AML-193 (cell line): ENCODE measurements at places on chromosomes 5 and 9.

- no peak for DNase-seq
Observed at GRCh38 chr9:90999425-91000397, 198.1 kb downstream of the SYK start.

- DNase-seq = no peak
Observed at GRCh38 chr5:179345433-179346321, at the start of gene ADAMTS2. TSS of gene ADAMTS2 (minus strand) at chr5:179345461. CDS start at chr5:179345328, 133 bp downstream.

DNA sequence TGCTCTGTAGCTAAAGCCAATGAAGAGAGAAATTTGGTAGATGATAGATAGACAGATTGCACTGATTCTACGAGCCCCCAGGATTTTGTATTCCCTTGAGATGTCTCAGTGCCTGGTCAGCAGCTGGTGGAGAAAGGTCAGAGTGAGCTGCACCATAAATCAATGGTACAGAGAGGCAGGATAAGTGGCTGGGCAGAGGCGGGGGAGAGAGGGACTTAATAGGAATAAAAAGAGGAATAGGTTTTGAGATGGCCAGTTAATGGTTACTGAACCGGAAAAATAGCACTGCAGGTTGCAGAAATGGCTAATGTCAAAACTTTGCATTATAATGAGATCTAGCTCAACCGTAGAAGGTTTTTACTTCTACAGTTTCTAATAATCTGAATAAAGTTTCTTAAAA, 47.9 kb upstream of the SLC12A2 start:
- no peak for DNase-seq

GRCh38 chr5:31119938-31120641, 73.4 kb upstream of the CDH6 start:
- no peak for DNase-seq

DNA sequence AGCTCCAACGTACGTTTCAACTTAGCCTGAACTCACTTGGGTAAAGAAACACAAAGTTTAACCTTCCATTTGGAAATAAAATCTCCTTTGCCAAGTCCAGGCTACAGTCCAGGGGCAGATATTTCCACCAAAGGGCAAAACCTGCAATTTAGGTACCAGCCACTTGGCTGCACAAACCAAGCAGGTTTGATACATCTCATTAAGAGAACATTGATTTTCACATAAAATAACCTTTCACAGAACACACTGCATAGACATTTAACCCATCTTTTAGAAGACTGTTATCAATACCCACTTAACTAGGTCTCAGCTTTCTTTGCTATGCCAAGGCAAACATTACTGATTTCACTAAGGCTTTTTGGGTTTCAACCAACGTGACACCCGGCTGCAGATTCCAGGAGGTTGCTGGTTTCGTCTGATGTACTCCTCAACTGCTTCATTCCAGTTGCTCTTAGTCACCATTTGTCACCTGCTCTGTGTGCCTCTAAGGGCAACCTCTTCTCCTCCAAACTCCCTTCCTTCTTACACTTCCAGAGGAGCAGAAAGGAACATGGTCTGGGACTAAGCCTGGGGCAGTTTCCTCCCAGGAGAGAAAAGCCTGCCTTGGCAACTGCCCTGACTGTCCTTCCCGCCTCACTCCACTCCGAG, 67.1 kb downstream of the EPB41L4B start:
- DNase-seq = no peak

DNA sequence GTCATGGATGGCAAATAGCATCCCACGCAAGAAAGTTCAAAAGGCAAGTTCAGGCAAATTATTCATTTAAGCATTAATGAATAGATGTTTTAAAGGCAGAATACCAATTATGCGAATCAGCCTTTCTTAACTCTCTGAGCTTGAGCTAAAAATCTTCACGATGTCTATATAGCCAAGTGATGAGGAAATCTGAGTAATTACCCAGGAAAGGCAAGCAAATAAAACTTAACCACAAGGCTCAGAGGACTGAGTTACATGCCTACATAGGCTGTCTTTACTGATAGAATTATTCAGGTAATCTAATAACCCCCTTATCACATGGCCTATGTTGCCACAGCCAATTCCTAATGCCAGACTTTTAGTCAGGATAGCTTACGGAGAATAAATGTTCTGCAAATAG, 120.8 kb upstream of the MTAP start:
- no peak for DNase-seq

GRCh38 chr9:123422635-123423310, 66.8 kb downstream of the CRB2 start:
- no peak for DNase-seq

GRCh38 chr9:37010180-37010579, 23.9 kb downstream of the PAX5 start:
- no peak for DNase-seq

GRCh38 chr9:135297456-135298075, 182.0 kb upstream of the PPP1R26 start:
- DNase-seq = no peak

- no peak for DNase-seq
Observed at GRCh38 chr9:14926941-14927624, 16.9 kb upstream of the FREM1 start.

- no peak for DNase-seq
Observed at GRCh38 chr5:81068063-81068462, 107.9 kb downstream of the RASGRF2 start.

GRCh38 chr5:147461915-147462314, 48.0 kb downstream of the DPYSL3 start:
- DNase-seq = no peak

- peak; percentile 51 for DNase-seq
Observed at GRCh38 chr5:111756581-111757354, at the start of gene NREP. TSS of gene NREP (minus strand) at chr5:111757194. CDS start at chr5:111755772, 1,422 bp downstream.

- no peak for DNase-seq
Observed at GRCh38 chr9:85978496-85978895, 37.5 kb downstream of the NAA35 start.

DNA sequence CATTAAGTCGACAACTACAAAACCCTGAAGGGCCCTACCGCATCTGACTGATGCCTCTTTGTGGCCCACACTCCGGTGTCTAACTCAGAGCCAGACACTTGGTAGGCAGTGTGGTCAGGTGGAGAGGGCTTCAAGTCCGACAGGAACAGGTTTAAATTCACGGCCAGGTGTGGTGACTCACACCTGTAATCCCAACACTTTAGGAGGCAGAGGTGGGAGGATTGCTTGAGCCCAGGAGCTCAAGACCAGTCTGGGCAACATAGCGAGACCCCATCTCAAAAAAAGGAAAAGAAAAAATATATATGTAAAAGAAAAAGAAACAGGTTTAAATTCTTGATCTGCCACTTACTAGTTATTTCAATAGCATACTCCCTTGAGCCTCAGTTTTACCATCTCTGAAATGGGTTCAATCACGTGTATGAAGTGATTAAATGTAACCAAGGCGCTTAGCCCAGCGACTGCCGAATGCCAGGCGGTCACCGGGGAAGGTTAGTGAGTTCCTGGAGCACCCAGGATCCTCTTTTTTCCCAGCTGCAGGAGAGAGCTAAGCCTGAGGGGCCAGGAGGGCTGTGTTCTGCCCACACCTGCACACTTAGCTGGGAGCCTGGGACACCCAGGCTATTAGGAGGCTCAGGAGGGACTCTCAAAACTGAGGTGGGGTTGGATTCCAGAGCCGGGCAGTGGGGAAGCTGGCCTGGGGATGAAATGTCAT, 943 bp downstream of the CLTB start:
- no peak for DNase-seq

GRCh38 chr9:16135968-16136367, 583.1 kb downstream of the CCDC171 start:
- DNase-seq = no peak

DNA sequence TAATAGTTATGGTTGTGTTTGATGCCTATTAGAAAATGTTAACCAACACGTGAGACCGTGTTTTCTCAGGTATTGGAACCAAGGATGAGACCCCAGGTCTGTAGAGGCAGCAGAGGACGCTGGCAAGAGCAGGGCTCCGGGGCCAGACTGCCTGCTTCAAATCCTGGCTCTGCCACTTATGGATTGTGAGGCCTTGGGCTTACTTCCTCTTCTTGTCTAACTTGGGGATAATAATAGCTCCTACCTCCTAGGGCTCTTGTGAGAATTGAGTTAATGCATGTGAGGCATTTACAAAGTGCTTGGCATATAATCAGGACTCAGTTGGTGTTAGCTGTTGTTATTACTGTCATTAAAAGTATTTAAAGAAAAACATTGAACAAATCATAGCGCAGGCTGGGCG, 85.5 kb upstream of the PITX1 start:
- DNase-seq = peak; percentile 8

GRCh38 chr9:129865668-129866320, 30.5 kb downstream of the USP20 start:
- no peak for DNase-seq

GRCh38 chr5:10329446-10329819, 21.7 kb upstream of the CMBL start:
- DNase-seq = no peak

DNA sequence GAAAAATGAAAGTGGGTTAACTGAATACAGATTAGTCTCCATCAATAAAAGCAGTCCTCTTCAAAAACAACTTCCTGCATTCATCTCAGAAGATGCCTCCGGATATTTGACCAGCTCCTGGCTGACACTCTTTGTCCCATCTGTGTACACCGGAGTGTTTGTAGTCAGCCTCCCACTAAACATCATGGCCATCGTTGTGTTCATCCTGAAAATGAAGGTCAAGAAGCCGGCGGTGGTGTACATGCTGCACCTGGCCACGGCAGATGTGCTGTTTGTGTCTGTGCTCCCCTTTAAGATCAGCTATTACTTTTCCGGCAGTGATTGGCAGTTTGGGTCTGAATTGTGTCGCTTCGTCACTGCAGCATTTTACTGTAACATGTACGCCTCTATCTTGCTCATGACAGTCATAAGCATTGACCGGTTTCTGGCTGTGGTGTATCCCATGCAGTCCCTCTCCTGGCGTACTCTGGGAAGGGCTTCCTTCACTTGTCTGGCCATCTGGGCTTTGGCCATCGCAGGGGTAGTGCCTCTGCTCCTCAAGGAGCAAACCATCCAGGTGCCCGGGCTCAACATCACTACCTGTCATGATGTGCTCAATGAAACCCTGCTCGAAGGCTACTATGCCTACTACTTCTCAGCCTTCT, 16.6 kb downstream of the F2R start:
- DNase-seq = no peak

- DNase-seq = no peak
Observed at GRCh38 chr9:125593581-125594222, 113.3 kb downstream of the MAPKAP1 start.

- no peak for DNase-seq
Observed at GRCh38 chr5:179800696-179801201, 5.9 kb downstream of the MGAT4B start.

DNA sequence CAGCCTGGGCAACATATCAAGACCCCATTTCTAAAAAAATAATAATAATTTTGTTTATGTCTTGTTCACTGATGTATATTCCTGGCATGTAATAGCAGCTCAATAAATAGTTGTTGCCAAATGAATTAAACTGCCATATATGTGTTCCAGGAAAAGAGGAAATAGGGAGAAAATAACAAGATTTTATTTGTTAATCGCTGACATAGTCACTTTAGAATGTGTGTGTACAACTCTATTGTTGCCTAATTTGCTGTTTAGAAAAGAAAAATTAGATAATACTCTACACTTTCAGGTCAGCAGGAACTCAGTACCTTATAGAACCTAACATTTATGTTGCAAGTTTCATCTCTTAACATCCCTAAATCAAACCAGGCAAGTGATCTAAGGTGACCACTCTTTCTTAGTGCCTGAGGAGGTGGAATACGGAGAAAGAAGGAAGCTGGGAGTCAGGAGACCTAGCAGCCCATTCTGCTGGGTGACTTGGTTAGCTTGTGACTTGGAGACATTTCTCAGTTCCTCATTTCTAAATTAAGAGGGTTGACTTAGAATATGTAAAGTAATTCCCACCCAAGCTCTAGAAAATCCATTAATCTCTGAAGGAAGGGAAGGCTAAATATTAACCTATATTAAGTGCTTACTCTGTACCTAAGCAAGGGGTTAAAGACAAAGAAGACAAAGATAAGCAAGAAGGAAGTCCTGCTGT, 110.3 kb upstream of the IQGAP2 start:
- peak; percentile 65 for DNase-seq

DNA sequence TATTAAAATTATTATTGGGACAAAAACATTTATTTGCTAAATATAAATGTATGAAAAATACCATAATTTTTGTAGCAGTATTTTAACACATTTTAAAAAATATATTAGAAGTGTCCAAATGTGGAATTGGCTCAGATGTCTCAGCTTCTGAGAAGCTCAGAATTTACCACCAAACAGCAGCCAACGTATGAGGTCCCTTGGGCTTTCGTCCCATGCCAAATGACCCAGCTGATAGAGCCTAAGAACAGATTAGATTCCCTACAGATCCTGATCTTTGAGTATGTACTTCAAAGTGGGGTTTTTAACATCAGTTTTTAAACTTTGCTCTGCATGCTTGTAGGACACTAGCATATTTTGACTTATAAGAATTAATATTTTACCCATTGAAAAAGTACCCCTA, 77.3 kb upstream of the RPS23 start:
- no peak for DNase-seq

GRCh38 chr9:92631452-92632343, 38.2 kb downstream of the IPPK start:
- DNase-seq = no peak

- DNase-seq = no peak
Observed at GRCh38 chr9:108184941-108185340, 670.8 kb downstream of the ACTL7B start.

DNA sequence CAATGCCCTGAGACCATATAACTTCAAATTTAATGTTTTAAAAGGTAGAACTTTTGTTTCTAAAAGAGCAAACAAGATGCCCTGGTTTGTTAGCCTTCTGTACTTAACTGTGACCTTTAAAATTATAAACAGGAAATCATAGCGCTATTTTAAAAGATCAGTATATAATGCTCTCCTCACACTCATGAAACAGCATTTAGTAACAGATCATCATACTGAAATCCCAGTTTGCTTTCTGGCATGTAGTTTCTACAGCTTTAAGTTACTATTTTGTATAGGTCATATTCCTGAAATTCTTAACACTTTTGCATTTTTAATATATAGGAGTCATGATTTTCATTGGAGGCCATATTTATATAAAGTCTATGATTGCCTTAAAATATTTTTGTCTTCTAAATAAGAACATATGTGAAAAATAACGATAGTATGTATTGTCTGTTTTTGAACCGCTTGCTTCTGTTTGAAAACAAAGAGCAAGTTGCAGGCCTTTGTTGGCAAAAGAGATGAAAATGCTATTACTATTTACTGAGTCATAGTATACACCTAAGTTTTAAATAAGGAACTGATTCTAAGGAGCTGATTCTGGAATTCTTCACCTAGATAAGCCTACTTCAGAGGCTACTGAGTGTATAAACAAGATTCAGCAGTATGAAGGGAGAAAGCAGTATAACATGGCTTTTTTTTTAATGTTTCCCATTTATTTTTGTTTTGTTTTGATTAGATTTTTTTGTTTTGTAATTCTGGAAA, 20.5 kb downstream of the SRFBP1 start:
- DNase-seq = no peak

- DNase-seq = peak; percentile 25
Observed at GRCh38 chr9:6910032-6910431, 152.3 kb downstream of the KDM4C start.

- no peak for DNase-seq
Observed at GRCh38 chr5:16482891-16483290, 17.3 kb upstream of the ZNF622 start.

GRCh38 chr5:73958037-73958436, 332.0 kb downstream of the ARHGEF28 start:
- DNase-seq = no peak

- no peak for DNase-seq
Observed at GRCh38 chr5:60404171-60404570, 295.8 kb downstream of the DEPDC1B start.
